ENCODE measurements at places on chromosomes 5 and 9.
A peak's percentile ranks its signal among the peaks of the same experiment; 100 is the strongest.

DNA sequence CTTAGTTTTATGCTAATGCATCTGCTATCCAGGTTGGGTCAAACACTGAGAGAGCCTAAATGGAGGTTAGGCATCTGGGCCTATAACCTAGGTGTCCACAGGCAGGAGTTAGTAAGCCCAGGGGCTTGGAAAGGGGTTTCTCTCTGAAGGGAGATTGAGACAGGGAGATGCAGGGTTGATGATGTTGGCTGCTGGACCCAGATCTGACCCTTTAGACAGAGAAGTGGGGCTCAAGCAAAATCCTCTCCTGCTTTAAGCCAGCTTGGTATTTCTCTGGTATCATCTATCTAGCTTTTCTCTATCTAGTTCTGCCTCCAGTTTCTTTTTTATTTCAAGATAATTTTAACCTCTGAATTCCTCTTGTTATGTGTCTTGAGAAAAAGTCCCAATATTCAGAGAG, 18.3 kb upstream of the ANKRD55 start:
- DNase-seq, result no peak

- no peak for DNase-seq
Measured at GRCh38 chr9:103296189-103296588, 301.1 kb downstream of the CYLC2 start.

- no peak for DNase-seq
Measured at GRCh38 chr9:274406-274805, 59.7 kb downstream of the DOCK8 start.

GRCh38 chr5:10635257-10635866, 71.5 kb downstream of the ANKRD33B start:
- DNase-seq, result peak; percentile 43

DNA sequence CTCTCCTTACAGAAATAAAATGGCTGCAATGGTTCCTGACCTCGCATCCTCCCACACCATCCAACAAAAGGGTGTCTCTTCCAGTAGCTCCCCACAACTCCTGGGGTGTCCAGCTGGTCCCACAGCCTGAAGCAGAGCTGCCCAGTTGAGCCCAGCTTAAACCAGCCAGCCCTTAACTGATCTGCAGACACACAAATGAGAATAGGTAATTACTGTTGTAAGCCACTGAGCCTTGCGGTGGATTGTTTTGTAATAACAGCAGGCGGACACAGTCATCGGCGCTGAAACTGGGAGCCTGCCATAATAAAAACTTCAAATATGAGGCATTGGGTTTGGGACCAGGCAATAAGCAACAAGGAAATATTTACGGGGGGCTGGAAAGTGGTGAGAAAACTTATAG, 10.4 kb upstream of the ZBTB43 start:
- no peak for DNase-seq

DNA sequence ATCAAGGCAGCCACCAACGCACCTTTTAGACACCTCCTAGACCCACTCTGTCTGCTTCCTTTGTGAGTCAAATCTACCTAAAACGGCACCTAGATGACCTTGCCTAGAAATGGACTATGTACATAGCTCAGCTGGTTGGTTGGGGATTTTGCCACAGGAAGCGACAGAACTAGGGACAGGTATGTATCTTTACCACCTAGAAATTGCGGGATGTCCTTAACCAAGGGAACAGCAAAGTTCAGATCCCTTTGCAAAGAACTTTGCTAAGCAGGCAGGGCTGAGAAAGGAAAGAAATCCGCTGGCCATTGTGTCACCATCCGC, 2.0 kb upstream of the ENC1 start:
- DNase-seq, result no peak

- DNase-seq, result no peak
Measured at GRCh38 chr9:113790093-113790492, 86.0 kb upstream of the ZNF618 start.

GRCh38 chr5:163760498-163760897, 255.1 kb downstream of the MAT2B start:
- peak; percentile 100 for DNase-seq

DNA sequence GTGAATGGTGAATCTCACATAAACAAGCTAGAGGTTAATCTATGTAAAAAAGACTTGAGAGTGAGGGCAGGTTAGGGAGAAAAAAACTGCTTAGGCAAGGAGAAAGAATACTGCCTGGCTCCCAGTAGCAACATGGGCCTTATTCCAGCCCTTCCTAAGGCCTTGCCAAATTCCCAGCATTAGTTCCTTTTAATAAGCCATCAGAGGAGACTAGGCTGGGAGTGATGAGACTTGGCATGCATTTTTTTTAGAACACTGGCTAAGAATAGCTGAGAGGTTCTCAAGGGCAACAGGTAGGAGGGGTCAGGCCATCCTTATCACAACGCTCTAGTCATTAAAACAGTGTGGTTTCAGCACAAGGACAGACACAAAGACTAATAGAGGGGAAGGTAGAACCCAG, 20.9 kb upstream of the ZBTB43 start:
- no peak for DNase-seq

DNA sequence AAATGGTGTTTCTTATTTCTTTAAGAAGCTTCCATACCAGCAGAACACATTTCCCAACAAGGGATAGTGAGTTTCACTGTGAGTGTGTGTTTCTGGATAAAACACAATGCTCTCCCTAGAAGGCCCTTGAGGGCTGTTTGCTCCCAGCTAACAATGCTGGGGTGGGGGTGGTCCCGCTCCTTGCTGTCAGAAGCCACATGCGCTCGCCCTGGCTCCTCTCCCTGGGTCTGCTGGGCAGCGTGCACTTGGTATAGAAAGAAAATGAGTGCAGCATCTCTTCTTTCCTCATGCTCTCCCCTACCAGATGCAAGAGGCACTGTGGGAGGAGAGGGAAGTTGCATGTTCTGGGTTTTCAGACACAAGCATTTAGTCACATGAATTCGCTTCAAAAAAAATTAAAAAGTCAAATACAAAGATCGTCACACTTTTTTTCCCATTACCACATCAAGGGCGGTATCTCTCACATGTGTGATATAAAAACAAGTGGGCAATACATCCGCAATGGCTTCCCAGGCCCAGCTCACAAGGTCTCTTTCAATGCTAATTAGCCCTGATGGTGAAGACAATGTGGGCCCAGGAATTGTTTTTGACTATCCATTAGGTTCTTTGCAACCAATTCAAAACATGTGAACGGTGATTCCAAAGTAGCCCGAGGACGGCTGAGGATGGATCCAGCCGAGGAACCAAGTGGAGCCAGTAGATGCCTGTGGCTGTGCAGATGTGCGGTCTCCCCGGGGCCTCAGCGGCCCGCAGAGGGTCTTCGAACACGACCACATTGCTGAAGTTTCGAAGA, 603.6 kb downstream of the IRX1 start:
- DNase-seq, result no peak

DNA sequence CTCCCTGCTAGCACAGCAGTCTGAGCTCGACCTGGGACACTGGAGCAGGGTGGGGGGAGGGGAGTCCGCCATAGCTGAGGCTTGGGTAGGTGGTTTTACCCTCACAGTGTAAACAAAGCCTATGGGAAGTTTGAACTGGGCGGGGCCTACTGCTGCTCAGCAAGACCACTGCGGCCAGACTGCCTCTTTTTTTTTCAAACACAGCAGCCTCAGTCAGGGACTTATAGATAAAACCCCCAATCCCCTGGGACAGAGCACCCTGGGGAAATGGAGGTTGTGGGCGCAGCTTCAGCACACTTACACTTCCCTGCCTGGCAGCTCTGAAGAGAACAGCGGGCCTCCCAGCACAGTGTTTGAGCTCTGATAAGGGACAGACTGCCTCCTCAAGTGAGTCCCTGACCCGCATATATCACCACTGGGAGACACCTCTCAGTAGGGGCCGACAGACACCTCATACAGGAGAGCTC, 151.1 kb upstream of the APC start:
- DNase-seq, result no peak

- no peak for DNase-seq
Measured at GRCh38 chr9:134678666-134679443, 37.3 kb downstream of the COL5A1 start.

- no peak for DNase-seq
Measured at GRCh38 chr9:75417471-75417870, 329.2 kb downstream of the OSTF1 start.

Data from fibroblast of lung (primary cell).